ENCODE measurements at places on chromosomes 1 and 21. TPM values are rescaled to one million over a fixed set of nuclear protein-coding genes. Genes with fewer than 3 reads are reported as not detected.

DNA sequence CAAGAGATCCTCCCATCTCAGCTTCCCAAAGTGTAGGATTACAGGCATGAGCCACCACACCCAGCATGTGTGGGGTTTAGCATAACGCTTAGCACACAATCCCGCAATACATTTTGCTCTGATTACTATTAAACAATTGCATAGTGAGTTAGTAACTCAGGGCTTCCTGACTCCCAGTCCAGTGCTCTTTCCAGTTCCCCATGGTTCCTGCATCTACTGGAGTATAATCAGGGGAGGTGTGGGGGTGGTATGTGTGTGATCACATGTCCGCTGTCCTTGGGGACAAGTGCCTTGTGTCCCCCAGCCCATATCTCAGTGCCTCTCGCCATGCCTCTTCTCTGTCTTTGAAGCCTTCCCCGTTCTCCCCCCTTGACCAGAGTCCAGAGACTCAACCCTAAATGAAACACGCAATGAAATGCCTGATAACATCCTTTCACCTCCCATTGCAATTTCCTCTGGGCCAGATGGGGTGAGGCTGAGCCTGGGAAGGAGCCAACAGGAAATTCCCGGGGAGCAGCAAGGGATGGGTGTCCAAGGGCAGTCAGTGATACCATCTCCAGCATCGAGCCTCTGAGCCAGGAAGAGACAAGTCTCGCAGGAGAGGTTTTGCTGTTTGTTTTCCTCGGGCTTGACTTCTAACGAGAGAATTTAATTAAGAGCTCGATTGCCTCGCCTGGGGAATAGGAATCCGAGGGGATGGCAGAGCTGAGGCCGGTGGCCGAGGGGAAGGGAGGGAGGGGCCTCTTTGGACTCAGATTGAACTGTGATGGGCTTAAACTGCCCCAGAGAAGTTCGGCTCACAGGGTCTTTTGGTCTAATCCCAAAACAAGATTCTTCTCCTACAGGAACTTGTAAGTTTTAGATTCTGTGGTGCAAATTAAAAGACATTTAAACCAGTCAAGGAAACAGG lies 7.7 kb upstream of the HTR1D start:
- DNase-seq: peak; percentile 11

GRCh38 chr1:41981796-41982195 lies 63.1 kb upstream of the HIVEP3 start:
- DNase-seq: no peak

GRCh38 chr1:50522691-50523342 lies 99.6 kb upstream of the DMRTA2 start:
- DNase-seq: no peak

- no peak for DNase-seq
Observed at GRCh38 chr1:38005195-38006007, at the start of gene FHL3. Gene FHL3 (minus strand): TSS chr1:38005514. CDS start chr1:37999412, 6,102 bp downstream.

DNA sequence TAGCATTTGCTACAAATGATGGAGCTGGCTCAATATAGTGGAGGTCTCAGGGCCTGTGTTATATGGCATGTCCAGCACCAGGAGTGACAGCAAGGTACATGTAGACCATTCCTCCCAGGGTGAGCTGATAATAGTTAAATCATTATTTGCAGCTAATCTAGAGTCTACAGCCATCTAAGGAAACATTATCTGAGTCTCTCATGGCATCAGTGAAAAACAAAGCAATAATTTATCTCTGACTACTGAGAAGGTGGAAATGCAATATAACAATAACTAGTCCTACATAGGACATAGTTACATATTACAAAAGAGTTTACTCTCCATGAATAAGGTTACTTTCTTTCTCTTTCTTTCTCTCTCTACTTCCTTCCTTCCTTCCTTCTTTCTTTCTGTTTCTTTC lies 143.4 kb upstream of the KCNK2 start:
- no peak for DNase-seq

DNA sequence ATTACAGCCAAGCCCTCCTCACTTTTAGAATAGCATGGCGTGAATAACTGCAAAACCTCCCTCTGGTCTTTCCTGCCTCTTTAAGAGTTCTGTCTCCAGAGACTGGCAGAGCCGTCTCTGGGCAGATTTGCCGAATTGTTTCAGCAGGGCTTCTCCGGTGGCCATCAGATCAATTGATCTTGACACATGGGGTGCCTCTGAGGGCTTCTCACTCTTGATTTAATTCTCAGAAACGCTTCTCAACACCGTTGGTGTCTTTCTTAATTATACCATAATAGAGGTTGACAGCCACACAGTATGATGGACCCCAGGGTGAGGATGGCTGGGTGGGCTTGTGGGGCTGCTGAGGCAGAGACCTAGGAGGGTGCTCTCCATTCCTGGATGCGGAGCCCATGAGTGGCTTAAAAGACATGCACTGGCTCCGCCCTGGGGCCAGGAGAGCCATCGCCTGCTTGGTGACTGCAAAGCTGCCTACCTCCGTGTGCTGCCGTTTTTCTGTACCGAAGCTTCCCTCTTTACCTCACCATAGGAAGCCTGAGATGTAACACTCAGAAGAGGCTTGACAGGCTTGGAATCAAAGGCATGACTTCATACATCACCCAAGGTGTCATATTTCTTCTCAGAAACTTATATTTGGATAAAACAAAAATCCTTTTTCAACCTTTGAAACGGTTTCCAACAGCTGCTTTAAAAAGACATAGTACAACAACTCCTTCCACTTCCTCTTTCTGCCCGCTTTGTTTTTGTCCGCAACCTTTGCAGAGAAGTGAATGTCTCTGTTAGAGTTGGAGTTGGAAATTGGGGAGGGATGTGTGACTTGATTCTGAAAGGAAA lies 82.9 kb downstream of the GALNT2 start:
- no peak for DNase-seq

- DNase-seq: no peak
Observed at GRCh38 chr1:107267489-107267888, 126.7 kb downstream of the NTNG1 start.

Gene CHRM3
- 1.6 TPM for polyA plus RNA-seq

DNA sequence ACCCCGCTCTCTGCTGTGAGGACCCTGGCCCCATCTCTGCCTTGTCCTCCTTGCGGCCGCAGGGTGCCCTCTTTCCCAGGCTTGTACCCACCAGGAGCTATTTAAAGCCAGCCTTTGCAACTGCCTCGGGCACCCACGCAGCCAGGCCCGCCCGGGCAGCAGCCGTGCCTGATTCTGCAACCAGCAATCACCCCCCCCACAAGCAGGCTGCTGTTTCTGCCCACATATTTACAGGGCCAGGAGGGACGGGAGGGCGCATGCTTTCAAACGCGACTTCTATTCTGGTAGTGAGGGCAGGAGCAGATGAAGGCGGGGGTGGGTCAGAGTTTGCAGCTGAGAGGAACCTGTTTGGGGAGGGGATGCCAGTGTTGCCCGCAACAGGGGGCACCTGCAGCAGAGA lies 13.6 kb downstream of the GABRD start:
- no peak for DNase-seq

DNA sequence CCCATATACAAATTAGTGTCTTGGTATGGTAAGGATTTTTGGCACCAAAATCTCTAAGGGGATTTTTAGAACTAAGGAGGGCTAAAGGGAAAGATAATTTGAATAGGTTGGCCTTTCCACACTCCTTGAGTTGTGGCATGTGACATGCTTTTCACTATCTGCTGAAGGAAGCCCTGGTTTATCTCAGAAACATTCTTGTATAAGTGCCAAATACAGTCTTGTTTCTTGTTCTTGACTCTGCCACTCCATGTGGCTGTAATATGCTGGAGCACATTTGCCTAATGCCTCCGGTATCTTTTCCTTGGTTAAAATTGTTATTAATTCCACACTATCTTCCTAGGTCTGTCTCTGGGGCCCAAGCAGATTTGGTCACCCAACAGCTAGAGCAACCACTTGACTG lies 457.0 kb downstream of the USP25 start:
- no peak for DNase-seq

Gene KRTAP12-2
- polyA plus RNA-seq: not detected

- no peak for DNase-seq
Observed at GRCh38 chr1:27316860-27317259, 5.1 kb upstream of the TMEM222 start.

DNA sequence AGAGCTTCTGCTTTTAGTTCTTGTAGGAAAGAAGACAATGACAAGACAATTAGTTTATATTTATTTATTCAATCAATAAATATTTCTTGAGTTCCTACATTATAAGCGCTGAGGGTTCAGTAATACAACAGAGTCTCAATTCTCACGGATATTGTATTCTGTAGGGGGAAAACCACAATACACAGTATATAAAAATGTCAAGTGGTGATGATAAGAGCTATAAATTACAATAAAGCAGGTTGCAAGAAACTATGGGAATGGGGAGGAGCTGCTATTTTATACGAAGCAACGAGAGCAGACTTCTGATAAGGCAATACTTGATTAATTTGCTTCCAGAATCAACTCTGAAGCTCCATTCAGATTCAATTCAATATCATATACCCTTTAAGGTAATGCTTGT lies 10.6 kb upstream of the XCL1 start:
- DNase-seq: no peak

Gene TCHH
- polyA plus RNA-seq: 0.06 TPM

DNA sequence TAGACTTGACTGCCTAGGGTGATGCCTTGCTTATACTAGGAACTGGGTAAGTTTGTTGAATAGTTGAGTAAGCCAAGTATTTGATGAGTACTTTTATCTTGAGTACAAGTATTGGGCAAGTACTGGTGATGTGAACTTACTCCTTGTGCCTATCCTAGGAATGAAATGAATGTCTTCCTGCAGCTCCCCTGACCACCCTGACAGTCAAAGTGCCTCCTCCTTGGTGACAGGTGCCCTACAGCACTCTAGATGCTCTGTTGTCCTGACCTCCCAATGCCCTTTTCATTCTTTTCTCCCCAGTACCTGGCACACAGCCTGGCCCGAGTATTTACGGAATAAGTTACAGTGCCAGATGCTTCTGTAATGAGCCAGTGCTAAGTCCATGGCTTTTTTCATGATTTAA lies 25.5 kb downstream of the PCSK9 start:
- DNase-seq: no peak

DNA sequence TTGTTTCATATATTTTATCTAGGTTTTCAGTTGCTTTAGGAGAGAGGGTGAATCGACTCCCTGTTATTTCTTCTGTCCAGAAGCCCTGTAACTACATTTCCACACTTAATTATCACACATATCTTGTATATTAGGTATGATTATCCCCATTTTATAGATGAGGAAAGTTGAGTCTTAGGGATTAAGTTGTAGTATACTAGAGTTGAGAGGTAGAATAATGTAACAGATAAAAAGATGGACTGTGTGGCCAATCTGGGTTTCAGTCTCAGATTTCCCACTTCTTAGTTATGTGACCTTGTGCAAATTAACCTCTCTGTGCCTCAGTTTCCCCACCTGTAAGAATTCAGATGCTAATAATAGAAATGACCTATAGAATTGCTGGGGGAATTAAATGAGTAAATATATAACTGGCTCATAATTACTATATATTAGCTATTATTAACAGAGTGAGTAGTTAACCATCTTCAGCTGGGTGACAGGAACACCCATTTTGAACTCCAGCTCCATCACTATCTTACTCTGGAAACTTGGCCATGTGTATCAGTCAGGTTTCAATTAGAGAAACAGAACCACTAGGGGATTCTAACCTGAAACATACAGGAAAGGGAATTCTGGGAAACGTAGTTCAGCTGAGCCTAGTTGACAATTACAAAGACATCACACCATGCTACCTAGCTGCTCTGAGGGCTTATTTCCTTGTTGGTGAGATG lies 20.4 kb upstream of the FOXO6 start:
- DNase-seq: no peak

- DNase-seq: no peak
Observed at GRCh38 chr1:178358456-178358855, 138.3 kb downstream of the CLEC20A start.

DNA sequence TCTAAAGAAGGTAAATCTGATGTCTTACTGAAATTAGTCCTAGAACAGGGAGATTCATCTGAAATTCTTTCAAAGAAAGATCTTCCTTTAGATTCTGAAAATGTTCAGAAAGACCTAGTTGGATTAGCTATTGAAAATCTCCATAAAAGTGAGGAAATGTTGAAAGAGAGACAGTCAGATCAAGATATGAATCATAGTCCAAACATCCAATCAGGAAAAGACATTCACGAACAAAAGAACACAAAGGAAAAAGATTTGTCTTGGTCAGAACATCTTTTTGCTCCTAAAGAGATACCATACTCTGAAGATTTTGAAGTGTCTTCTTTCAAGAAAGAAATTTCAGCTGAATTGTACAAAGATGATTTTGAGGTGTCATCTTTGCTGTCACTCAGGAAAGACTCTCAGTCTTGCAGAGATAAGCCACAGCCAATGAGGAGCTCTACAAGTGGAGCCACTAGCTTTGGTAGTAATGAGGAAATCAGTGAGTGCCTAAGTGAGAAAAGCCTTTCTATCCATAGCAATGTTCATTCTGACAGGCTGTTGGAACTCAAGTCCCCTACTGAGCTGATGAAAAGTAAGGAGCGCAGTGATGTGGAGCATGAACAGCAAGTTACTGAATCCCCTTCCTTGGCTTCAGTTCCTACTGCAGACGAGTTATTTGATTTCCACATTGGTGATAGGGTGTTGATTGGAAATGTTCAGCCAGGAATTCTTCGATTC lies 61.6 kb upstream of the QSOX1 start:
- no peak for DNase-seq

Gene ZBTB8A
- polyA plus RNA-seq: 13.3 TPM

- no peak for DNase-seq
Observed at GRCh38 chr1:158638904-158639303, 33.8 kb downstream of the OR10Z1 start.

Gene LORICRIN
- not detected for polyA plus RNA-seq

Gene NUAK2
- polyA plus RNA-seq: 9.2 TPM

DNA sequence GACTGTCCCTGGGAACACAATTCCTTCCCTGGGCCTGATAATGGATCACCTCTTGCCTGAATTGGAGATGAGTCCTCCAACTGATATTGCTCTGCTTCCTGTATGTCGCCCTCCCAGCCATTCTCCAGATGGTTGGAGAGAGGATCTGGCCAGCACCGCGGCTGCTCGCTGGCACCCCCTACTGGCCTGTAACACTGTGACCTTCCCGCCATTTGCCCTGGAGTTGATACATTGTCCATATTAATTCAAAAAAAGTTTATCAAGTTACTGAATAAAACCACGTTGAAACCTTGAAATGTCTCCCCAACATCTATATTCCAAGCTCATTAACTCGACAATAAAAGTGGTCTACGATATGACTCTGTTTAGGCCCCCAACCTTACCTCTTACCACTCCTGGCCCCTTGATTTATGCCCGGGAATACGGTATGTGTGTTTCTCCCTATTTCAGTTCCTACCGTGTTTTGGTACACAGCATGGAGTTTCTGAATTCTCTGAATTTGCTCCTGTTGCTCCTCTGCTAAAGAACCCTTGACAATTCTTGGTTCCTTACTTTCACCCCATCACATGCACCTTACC lies 241.8 kb upstream of the KIAA0040 start:
- no peak for DNase-seq

- no peak for DNase-seq
Observed at GRCh38 chr1:150843474-150843873, 32.9 kb downstream of the ARNT start.

Gene ATP6V0B
- 64.3 TPM for polyA plus RNA-seq

- no peak for DNase-seq
Observed at GRCh38 chr1:240909701-240910457, 297.9 kb upstream of the GREM2 start.

- DNase-seq: no peak
Observed at GRCh38 chr1:36650200-36651065, 167.7 kb upstream of the CSF3R start.

GRCh38 chr1:224131253-224131652 lies 17.3 kb downstream of the FBXO28 start:
- no peak for DNase-seq

- peak; percentile 20 for DNase-seq
Observed at GRCh38 chr1:109579491-109579890, 31.1 kb downstream of the GNAI3 start.

GRCh38 chr21:32732544-32732943 lies 4.7 kb upstream of the SYNJ1 start:
- DNase-seq: no peak
